ENCODE measurements at places on chromosomes 1 and 21. TPM values are rescaled to one million over a fixed set of nuclear protein-coding genes. Genes with fewer than 3 reads are reported as not detected.
A peak's percentile ranks its signal among the peaks of the same experiment; 100 is the strongest.

- no peak for DNase-seq
Observed at GRCh38 chr1:236742421-236743160, 52.5 kb upstream of the MTR start.

- DNase-seq: no peak
Observed at GRCh38 chr1:2334366-2334765, 57.0 kb downstream of the MORN1 start.

GRCh38 chr1:29417147-29417858, 181.0 kb downstream of the PTPRU start:
- no peak for DNase-seq

DNA sequence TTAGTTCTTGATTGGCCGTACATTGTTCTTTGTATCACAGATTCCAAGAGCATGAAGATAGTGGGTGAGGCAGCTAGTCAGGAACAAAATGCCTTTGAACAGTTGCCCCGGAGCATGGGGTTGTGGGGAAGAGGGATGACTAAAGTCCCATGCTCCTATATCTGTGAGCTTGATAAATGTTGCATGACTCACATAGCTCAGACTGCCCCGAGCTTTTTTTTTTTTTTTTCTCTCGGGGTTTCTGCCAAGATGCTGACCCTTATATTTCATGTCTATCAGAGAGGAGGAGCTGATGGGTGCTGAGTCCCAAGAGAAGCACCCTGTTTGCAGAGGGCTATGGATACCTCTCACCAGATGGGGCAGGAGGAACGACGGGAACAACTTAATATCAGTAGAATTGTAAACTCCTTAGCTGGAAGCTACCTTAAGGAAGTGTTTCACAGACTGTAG, 40.6 kb downstream of the SRRM1 start:
- peak; percentile 79 for DNase-seq

DNA sequence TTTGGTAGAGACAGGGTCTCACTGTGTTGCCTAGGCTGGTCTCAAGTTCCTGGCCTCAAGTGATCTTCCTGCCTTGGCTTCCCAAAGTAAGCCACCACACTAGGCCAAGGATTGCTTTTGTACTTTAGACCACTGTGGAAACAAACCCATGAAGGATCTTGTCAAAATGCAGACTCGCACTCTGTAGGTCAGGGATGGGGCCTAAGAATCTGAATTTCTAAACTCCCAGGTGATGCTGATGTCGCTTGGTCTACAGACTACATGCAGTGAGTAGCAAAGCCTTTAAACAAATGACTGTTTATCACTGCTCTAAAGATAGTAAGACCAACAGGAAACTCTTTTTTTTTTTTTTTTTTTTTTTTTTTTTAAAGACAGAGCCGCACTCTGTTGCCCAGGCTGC, 54.1 kb upstream of the MUTYH start:
- no peak for DNase-seq

- DNase-seq: no peak
Observed at GRCh38 chr1:246583448-246584185, 17.4 kb downstream of the CNST start.

GRCh38 chr21:26850116-26850643, 5.0 kb upstream of the ADAMTS1 start:
- DNase-seq: no peak

Gene AMY2B
- 0.95 TPM for total RNA-seq

Gene ANGPTL7
- not detected for total RNA-seq

DNA sequence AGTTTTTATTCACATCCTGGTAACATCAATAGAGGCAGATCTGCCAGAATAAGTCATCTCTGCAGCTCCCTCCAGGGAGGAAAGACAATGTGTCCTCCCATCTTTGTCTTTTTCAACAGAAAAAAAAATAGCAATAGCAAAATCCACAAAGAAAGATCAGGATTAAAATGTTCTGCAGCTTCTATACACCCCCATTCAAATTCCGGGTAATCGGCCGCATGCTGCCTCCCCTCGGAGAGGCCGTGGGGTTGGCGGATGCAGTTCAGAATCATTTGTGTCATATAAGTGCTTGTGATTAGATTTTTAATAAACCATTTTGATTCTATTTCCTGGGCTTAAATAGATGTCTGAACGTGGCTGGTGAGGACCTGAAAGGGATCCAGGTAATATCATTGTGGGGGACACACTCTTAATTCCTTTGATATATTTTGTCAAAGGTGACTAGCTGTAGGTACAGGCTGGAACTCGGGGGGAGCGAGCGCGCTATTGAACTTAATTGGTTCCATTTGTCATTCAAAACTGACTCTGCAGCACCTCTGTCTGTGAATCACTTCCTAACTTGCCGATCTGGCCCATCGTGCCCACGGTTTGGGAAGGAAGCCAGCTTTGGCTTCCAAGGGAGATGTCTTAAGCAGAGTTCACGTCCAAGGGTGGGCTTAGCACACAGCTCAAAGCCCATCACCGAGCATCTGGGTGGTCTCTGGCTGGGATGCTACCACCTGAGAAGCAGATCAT, 85.6 kb upstream of the ARHGEF16 start:
- DNase-seq: no peak

- no peak for DNase-seq
Observed at GRCh38 chr21:41771625-41771945, 4.7 kb upstream of the RIPK4 start.

- DNase-seq: peak; percentile 71
Observed at GRCh38 chr1:31760471-31761470, 3.4 kb downstream of the ADGRB2 start.

GRCh38 chr1:245969283-245969682, 537.8 kb downstream of the SMYD3 start:
- no peak for DNase-seq

Gene FAM131C
- total RNA-seq: 12.3 TPM

GRCh38 chr1:147665521-147665920, 4.8 kb downstream of the ACP6 start:
- no peak for DNase-seq

Gene BGLAP
- total RNA-seq: 2.0 TPM

DNA sequence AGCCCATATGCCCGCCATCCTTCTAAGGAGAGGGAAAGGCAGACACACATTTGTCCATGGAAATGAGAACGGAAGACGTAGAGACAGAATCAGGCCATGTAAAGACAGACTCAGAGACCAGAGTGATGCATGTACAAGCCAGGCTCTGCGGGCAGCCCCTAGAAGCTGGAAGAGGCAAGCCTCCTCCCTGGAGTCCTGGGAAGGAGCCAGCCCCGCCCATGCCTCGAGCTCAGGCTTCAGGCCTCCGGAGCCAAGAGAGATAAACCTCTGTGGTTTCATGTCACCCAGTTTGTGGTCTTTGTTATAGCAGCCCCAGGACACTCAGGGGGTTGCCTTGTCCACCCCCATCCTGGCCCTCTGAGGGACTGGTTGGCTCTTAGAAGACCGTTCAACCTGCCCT, 11.6 kb downstream of the PDE9A start:
- DNase-seq: no peak

- DNase-seq: no peak
Observed at GRCh38 chr21:39553331-39553730, 59.4 kb upstream of the B3GALT5 start.

Gene KRTAP10-10
- not detected for total RNA-seq

DNA sequence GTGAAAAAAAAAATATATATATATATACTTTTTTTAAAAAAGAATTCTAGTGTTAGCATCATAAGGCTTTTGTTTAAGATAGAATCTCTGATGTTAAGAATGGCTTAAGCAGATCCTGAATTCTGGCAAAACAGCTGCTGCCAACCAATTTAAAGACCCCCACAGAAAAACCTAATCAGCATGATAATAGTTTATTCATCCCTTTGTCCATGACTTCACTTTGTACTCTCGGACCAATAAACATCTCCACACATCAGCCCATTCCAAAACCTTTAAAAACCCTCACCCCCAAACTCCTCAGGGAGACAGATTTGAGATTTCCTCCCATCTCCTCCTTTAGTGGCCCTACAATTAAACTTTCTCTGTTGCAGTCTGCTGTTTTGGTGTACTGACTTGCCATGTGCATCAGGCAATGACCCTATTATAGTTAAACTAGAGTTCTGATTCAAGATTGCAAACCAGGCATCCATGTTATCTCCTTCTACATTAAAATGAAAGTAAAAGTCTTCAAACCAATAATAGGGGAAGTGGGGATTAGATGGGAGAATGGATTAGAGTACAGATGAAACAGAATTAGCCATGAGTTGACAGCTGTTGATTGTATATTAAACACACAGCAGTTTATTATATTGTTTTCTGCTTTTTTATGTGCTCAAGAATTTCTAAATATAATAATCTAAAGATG, 9.8 kb upstream of the PHTF1 start:
- no peak for DNase-seq

DNA sequence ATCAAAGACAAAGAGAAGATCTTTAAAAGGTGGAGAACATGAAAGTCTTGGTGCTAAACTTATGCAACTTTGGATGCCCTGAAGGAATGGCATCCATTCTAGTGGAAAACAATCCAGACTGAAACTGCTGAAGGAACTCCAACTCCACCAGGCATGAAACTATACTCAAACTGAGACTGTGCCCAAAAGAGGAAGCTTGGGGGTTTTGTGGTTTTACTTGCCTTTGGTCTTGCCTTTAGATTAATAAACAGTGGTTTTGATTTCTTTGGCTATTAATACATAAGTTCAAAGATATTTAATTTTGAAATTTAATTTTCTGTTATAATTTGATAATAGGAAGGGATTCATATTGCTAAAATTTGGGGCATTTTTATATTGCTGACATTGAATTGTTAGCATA, 17.4 kb upstream of the SLC30A10 start:
- no peak for DNase-seq

GRCh38 chr1:241605146-241605805, 34.9 kb downstream of the CHML start:
- DNase-seq: no peak

Gene PLD5
- not detected for total RNA-seq

DNA sequence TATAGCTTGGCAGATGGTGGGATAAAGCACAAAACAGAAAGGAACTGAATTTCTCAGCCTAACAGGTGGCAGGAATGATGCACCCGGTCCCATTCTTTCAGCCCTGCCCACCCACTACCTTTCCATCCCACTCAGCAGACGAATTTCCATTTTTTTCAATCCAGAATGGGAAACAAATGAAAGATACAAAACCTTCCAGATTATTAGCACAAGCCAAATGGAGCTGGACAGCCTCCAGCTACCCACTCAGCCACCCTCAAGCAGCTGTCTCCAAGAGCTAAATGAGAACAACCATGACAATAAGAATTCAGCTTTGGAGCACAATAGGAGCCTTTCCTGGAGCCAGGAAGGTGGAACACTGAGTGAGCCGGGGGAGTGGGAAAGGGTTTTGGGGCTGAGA, 96.3 kb upstream of the ST6GALNAC5 start:
- no peak for DNase-seq

Gene RGS4
- not detected for total RNA-seq

Gene CFHR1
- total RNA-seq: 0.81 TPM

DNA sequence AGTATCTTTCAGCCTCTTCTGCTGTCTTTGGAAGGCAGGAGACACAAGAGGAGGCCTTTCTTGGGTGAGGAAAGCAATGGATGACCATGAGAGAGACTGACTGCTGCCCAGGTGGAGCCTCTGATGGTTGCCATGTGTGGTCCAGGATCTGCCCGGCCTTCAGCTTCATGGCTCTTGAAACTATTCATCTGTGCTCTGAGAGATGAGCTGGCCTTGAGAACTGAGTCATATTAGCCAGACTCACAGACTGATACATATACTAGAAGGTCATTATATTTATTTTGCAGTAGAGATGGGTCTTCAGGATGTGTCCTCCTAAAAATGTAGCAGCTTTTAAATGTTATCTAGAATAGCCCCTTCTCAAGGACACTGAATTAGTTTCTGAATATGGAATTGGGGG, 33.7 kb downstream of the PTGFRN start:
- DNase-seq: no peak
